Endothelial cell of umbilical vein (primary cell): ENCODE measurements at places on chromosomes 5 and 9. TPM values are rescaled to one million over a fixed set of nuclear protein-coding genes. Genes with fewer than 3 reads are reported as not detected.

DNA sequence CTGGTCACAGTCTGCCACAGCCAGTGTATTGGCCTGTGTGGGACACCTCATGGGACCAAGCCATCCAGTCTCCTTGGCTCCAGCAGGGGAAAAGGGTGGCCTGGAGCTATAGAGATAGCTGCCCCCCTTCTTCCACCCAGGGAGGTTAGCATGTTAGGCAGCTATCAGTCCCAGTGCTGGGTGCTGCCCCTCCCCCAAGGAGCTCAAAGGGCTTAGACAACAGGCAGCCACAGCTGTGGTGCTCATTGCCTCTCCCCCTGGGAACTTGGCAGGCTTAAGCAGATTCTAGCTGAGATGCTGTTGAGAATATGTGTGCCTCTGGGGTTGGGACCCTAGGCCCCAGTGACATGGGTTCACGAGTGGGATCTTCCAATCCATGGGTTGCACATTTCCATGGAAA, 226.0 kb upstream of the PTGER4 start:
- DNase-seq = no peak

SLC34A3 gene
- not detected in 2 replicates for total RNA-seq

TMEM171 gene
- 5.0 and 5.6 TPM in 2 replicates for total RNA-seq

DNA sequence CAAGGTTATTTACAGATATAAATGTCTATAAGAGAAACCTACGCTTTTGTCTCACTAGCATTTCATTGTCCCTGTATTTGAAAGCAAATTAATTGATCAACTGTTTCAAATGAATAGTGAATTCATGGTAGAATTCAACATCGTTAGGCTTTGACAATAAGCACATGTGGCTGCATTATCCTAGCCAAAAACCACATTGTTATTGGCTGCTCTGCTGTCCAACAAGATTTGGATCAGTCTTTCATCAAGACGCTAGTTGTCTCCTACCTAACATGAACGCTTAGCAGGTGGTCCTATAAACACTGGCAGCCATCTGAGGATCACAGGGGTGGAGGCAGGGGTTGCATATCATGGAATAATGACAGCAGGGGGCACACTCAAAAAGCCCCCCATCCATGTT, 455.0 kb downstream of the CTNND2 start:
- no peak for DNase-seq

GRCh38 chr5:81314581-81314980, 13.2 kb downstream of the ZCCHC9 start:
- no peak for DNase-seq

TSSK1B gene
- total RNA-seq = 0.12 TPM in 1 of 2 replicates, not detected in the other
